H1 (cell line): ENCODE measurements at places on chromosomes 7 and 10.

DNA sequence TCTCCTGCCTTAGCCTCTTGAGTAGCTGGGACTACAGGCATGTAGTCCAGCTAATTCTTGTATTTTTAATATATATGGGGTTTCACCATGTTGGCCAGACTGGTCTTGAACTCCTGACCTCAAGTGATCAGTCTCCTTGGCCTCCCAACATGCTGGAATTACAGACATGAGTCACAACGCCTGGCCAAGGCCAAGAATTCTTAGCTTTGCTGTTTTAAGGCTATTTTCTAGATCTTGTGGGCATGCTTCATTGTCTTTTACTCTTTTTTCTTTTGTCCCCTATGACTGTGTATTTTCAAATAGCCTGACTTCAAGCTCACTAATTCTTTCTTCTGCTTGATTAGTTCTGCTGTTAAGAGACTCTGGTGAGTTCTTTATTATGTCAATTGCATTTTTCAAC is 56.4 kb upstream of the TAS2R16 start:
- no peak for DNase-seq

GRCh38 chr10:80964955-80965614 is 427.4 kb downstream of the SH2D4B start:
- DNase-seq, result no peak

DNA sequence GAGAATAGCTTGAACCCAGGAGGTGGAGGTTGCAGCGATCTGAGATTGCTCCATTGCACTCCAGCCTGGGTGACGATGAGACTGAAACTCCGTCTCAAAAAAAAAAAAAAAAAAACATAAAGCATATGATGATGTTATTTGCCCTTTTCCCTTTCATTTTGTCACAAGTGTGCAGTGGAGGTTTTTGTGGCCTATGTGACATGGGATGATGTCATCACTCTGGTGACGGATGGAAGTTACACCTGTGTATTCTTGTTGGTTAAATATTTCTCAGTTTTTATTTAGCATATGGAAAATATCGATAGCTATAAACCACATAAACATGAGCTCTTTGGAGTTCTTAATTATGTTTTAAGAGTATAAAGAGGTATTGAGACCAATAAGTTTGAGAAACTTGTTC is 71.8 kb upstream of the EMX2 start:
- no peak for DNase-seq

DNA sequence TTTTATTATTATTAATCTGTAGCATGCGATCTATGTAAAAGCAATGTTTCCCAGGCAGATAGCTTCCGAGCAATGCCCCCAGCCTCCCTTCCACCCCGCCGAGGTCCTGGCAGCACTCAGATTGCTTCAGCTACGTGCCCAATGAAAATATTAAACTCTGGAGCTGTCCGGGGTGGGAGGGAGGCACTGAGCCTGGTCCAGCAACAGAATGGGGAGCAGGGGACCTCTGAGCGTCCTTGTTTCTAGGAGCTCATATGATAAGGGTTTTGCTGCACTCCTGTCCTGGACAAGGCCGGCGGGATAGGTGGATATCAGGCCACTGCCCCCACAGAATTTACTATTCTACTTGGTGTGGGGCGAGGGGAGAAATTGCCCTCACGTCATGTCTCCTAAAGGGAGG is 44.5 kb upstream of the CDK1 start:
- DNase-seq, result peak; percentile 49

GRCh38 chr7:135942614-135943013 is 34.5 kb downstream of the MTPN start:
- no peak for DNase-seq

- DNase-seq, result peak; percentile 49
These were observed 2.0 kb upstream of the SFTPA1 start for GRCh38 chr10:79608505-79609375.

- no peak for DNase-seq
These were observed 117.2 kb upstream of the KLF6 start for GRCh38 chr10:3902054-3902808.

DNA sequence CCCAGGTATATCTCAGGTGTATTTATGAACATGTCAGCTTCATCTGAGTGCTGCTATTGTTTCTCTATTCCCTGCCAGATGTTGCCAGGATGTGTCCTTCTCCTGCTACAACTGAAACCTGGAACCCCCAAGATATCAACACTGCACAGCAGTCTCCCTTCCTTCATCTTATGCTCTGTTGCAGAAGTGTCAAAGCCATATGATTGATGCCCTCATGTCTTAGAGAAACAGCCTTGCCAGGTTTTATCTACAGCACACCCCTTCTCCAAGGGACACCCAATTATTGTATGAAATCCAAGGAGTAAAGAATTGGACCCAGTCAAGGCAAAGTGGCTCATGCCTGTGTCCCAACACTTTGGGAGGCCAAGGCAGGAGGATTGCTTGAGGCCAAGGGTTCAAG is 60.5 kb upstream of the GHITM start:
- DNase-seq, result no peak

DNA sequence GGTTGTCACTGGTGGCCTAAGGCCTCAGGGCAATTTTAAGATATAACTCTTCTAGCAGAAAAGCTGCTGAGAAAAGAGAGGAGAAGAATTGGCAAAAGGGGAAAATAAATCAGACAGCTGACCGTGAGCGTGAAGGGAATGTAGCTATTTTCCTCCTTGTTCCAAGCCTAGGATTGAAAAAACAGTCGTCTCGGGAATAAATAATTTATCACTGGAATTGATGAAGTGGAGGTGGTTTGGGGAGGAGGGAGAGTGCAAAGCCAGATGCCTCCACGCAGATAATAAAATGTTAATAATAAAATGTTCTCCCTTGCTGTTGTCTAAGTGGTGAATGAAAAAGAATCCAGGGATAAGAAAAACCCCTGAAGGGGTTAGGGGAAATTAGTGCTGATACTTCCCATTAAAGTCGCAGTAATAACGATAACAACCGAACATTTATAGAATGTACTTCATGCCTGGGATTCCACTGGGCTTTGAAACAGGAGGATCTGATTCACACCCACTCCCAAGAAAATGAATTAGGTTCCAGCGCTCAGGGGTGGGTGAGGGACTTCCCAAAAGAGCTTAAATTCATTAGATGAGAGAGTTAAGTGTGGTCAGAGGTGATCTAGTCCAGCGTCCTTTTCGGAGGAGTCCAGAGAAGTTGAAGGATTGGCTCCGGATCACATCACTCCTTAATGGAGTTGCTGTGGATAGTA is 27.3 kb downstream of the BAMBI start:
- no peak for DNase-seq

DNA sequence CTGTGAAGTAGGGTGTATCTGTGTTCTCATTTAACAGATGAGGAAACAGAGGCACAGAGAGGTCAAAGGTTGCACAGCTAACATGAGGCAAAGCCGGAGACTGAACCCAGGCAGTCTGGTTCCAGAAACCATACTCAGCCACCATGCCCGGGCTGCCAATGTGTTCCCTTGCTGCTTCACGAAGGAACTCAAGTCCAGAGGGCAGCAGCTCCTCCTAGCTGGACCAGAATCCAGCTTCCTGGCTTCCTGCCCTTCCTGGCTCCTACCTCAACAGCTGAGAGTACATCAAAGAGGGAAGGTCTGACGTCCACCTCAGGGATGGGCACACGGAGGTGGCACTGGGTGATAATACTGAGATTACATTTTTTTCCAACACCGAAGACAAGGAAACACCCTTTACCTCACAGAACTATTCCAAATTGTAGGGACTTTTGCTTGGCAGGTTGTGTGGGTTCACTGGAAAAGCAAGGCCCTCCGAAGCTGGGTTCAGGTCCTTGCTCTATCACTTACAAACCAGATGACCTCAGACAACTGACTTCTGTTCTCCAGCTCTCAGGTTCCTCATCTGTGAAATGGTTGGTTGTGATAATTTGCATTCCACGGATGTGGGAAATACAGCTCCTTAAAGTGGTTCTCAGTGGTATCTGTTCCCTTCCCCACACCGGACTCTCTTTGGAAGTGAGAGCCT is 154.1 kb upstream of the ZMIZ1 start:
- no peak for DNase-seq

GRCh38 chr10:14547816-14548215 is 217.1 kb upstream of the FRMD4A start:
- no peak for DNase-seq

- no peak for DNase-seq
These were observed 55.6 kb upstream of the BET1 start for GRCh38 chr7:94059746-94060145.
